T-helper 9 cell (primary cell): ENCODE measurements at places on chromosomes 7 and 10.

DNA sequence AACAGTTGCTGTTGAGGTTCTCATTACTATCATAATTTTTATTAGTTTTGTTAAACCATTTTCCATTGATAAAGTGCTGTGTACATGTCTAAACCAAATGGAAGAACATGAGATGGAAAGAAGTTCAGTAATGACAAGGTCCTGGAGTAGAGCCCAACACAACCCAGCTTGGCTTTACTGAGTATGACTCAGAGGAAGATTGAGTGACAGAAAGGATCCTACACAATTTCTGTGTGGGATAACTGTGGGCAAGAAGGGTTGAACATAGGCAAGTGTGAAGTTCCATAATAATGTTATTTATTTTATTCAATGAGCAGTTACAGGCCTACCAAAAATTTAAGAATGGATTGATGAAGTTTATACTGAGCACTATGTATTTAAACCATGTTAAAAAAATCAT is 15.9 kb downstream of the PRKG1 start:
- DNase-seq: no peak

DNA sequence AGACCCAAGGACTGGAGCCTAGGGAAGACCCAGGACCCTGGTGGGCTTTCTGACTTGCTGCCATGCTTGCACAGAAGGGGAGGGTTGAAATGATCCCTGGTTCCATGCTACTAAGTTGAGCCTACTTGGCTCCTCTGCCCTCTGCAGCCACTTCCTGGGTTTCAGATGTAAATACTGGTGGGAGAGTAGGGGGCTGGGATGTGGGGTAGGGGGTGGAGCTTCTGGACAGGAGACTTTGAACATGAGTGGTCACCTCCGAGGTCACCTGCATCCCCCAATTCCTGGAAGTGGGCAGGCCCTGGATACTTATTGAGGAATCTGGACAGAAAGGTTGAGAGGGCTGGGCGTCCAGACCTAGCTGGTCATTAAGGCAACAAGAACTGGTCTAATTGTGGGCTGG is 2.9 kb upstream of the ZMIZ1 start:
- DNase-seq: no peak

DNA sequence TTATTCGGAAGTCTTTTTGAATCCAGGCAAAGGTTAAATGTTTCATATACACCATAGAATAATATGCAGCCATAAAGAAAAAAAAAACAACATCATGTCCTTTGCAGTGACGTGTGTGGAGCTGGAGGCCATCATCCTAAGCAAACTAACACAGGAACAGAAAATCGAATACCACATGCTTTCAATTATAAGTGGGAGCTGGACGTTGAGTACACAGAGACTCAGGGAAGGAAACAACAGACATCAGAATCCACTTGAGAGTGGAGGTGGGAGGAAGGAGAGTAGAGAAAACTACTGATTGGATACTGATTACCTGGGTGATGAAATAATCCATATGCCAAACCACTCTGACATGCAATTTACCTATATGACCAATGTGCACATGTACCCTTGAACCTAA is 293.4 kb downstream of the KLF6 start:
- no peak for DNase-seq

DNA sequence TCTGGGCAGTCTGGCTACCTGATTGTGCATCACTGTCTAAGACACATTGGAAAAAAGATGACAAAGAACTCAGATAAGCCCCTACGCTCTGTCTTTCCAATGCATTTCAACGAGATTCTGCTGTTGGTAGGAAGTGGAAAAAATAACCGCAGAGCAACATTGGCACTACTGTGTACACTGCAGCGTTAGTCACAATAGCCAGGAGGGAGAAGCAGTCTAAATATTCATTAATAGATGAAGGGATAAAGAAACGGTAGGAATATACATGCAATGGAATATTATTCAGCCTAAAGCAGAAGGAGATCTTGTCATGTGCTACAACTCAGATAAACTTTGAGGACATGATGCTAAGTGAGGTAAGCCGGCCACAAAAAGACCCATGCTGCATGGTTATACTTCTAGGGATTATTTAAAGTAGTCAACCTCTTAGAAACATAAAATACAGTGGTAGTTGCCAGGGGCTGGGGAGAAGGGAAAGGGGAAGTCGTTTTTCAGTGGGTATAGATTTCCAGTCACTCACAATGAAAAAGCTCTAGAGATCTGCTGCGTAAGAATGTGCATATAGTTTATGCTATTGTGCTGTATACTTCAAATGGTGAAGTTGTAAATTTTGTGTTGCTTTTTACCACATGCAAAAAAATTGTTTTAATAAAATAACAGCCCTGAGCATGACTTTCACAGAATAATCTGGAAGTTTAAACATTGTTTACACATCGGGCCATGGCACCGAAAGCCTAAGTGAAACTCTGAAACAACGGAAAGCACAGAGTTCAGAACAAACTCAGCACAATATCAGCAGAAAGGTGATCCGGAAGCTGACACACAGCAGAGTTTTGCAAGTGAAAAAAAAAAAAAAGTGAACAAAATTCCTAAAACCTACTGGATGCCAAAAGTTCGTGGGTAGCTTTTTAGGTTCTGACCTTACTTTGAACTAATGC is 40.1 kb downstream of the ELMO1 start:
- no peak for DNase-seq

- no peak for DNase-seq
Measured at GRCh38 chr10:117492504-117492903, 50.0 kb upstream of the EMX2 start.

GRCh38 chr10:31771331-31771831 is 157.2 kb downstream of the ARHGAP12 start:
- no peak for DNase-seq

DNA sequence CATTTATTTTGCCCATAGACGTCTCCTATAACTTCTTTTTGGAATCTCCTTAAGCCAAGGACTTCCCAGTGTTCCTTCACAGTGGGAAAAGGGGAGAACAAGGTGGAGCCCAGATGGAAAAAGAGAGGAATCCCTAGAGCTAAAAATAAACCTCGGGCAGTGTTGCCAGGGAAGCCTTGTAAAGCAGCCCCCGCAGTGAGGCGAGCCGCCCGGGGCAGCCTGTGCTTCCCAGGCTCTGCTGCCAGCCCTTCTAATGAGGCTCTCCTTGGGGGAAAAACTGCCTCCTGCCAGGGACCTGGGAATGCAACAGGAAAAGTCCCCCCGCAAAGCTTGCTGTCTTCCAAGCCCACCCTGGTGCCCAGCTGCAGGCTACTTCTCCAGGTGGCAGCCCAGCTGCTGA is 71.7 kb downstream of the SH3PXD2A start:
- no peak for DNase-seq

GRCh38 chr7:87420173-87420572 is 55.3 kb downstream of the ABCB4 start:
- no peak for DNase-seq

DNA sequence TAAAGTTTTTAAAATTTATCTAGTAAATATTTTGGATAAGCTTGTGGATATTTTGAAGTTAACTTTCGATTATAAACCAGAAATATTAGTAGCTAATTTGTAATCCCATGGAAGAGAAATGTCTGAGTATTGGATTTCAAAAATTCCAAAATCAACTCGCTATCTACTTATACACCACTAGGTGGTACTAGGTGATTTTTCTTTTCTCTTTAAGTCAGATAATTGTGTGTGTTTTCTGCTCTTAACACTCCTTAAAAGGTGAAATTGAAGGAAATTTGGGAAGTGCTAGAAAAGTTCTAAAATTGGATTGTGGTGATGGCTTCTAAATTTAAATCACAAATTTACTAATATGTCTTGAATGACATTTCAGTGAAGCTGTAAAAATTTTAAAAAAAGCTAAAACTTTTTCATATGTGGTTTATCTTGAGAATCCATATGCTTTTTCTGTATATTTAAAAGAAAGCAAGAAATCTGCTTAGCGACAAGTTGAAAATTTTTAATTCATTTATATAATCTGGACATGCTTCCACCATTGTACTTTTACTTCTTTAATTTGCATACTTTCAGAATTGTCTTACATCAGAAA is 90.2 kb downstream of the IPMK start:
- DNase-seq: no peak

- DNase-seq: no peak
Measured at GRCh38 chr10:17031637-17032635, 97.7 kb downstream of the CUBN start.

- DNase-seq: no peak
Measured at GRCh38 chr7:14936554-14936953, 34.0 kb upstream of the DGKB start.

DNA sequence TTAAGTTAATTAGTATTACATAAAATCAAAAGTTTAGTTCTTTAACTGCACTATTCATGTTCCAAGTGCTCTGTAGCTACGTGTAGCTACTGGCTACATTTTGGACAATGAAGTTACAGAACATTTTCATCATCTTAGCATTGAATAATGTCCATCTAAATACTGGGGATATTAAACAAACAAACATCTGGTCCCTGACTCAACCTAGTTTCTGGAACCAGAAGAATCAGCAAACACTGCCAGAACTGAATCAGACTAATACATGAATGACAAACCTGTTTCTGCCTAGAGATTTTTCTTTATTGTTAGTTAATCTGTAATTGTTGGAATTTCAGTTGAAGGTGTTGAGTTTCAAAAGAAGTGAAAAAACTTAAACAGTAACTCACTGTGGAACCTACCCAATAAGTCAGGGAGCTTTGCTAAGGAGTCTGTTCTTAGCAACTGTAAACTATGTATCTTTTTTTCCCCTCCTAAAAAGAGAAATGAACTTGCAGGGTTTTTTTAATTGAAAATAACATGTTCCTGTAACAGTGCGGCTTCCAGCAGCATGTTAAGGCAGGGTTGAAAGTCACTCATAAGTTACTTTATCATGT is 58.3 kb downstream of the CDK13 start:
- DNase-seq: no peak

GRCh38 chr10:580778-581177 is 108.7 kb downstream of the DIP2C start:
- DNase-seq: no peak

- no peak for DNase-seq
Measured at GRCh38 chr10:43867667-43868565, 219.2 kb upstream of the ZNF32 start.

DNA sequence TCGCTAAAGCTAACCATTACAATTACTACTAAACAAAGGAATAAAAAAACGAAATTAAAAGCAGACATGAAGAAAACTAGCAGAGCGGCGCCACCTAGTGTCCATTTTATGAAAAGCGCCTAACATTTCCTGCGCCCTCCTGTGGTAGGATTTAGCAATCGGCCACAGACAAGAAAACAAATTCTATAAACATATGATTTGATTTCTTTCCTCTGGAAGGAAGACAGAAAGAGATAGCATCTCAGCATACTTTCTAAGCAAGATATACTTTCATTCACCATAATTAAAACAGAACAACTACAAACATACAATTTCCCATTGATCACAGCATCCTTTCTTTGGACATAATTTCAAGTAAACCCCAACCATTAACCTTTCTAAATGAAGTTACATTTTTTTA is 337.7 kb upstream of the NPVF start:
- peak; percentile 51 for DNase-seq

GRCh38 chr10:129483430-129484010 is 16.5 kb downstream of the MGMT start:
- no peak for DNase-seq

GRCh38 chr10:126955934-126956711 is 50.9 kb downstream of the DOCK1 start:
- DNase-seq: no peak

- DNase-seq: no peak
Measured at GRCh38 chr7:64872351-64873154, 30.5 kb upstream of the ZNF273 start.

DNA sequence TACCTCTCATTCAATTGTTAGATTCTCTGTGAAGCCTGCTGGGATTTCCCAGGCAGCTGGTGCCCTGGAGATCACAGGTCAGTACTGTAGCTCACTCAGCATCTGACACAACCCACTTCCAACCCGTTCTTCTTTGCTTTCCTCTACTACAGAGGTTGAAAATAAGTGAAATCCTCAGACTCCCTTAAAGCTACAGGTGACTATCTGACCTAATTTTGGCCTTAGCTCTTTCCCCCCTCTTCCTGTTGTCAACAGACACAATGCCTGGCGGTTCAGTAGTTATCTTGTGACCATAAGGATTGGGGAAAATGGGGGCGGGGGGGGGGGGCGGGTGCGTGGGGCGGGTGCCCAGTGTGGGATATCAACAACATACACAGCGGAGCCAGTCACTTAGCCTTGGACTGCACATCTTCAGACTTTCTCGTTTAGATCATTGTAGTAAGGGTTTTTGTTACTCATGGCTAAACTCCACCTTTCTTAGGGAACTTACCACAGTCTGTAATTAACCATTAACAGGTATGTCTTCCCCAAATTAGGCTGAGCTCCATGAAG is 37.8 kb downstream of the MTPN start:
- no peak for DNase-seq

DNA sequence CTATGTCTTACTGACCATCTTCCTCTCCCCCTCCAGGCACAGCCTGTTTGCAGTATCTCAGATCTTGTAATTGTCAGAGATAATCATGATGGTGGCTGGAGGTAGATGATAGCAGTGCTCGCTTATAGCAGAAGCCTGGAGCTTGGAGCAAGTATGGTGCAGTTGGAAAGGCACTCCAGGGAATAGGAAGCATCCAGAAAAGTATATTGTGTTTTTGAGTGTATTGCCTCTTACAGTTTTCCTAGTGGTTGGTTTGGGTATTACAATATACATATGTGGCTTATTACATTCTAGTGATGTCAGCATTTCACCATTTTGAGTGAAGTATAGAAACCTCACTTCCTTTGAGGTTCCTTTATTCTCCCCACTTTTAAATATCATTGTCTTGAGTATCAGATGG is 101.5 kb downstream of the STK31 start:
- no peak for DNase-seq

DNA sequence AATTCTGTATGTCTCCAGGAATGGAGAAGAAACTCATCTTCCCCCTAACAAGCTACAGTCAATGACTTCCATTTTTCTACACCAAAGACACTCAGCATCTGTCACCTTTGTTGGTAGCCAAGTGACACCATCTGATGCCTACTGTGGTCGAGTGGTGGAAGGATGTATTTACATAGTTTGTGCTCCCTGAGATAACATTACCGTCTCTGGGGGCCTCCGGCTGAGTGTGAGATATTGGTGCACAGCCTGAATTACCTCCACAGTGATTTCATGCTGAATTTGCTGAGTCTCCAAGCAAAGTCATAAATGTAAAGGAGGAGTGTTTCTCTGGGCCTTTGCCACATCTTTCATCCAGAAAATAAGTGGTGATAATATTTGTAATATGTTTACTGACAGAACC is 114.0 kb downstream of the GRID1 start:
- DNase-seq: no peak

DNA sequence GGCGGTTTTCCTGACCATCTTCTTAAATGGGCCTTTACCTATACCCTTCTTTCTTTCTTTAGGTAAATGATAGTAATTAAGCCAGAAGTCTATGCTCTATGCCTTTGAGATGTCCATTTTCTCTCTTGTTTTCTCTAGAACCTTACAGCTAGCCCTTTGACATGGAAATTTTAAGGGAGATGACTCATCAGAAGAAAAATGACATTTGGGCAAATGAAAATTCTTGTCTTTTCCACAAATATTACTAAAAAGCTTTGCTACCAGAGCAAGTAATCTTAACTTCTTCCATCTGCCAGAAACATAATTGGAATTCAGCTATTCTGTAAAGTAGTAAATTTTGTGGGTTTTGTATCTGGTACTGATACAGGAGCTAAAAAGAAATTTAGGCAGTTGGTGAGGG is 59.5 kb downstream of the CCDC3 start:
- no peak for DNase-seq

GRCh38 chr7:116449950-116450349 is 49.6 kb upstream of the CAV2 start:
- DNase-seq: no peak

GRCh38 chr10:7107285-7107684 is 303.5 kb downstream of the SFMBT2 start:
- DNase-seq: no peak

- no peak for DNase-seq
Measured at GRCh38 chr10:4651404-4652037, 174.5 kb upstream of the AKR1E2 start.
